ENCODE measurements at places on chromosomes 7 and 10.
A peak's percentile ranks its signal among the peaks of the same experiment; 100 is the strongest.

- no peak for DNase-seq
Measured at GRCh38 chr7:21408481-21408820, 19.4 kb upstream of the SP4 start.

DNA sequence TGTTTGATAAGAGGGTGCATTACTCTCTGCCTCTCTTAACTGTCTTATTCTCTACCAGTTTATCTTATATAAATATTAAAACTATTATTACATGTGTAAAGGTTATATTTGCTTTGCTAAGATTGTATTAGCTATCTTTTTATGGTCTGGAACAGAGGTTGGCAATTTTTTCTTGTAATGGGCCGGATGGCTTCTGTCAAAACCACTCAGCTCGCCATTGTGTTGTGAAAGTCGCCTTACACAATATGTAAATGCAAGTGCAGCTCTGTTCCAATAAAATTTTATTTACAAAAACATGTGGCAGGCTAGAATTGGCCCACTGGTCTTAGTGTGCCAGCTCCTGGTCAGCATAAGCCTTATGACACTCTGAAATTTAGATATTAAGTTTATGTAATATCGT lies 185.8 kb downstream of the SDK1 start:
- no peak for DNase-seq

DNA sequence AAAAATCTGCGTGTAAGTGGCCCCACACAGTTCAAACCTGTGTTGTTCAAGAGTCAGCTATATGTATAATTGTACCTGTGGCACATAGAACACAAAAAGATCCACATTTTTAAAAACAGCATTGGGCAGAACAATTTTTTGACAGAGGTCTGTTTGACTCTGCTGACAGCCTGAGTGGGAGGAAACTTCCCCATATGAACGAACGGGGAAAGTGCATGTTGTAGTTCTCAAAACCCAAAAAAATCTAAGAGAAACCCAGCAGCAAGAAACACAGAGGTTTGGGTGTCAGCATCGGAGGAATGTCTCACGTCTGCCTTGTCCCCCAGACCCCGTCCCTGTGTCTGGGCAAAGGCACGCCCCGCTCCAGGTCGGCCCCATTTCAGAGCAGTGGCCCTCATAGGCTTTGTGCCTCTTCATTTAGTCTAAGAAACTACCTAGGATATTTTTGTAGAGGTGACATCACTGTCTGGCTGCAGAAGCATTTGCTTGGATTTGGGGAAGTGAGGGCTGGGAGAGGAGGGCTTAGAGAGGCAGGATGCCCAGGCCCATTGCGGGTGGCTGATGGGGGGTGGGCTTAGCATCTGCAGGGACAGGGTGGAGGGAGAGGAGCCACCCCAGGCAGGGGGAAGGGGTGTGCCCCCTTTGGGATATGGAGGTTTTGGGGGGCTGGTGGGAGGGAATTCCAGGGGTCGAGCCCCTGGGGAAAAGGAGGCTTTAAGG lies 11.0 kb downstream of the CUX1 start:
- DNase-seq: no peak

DNA sequence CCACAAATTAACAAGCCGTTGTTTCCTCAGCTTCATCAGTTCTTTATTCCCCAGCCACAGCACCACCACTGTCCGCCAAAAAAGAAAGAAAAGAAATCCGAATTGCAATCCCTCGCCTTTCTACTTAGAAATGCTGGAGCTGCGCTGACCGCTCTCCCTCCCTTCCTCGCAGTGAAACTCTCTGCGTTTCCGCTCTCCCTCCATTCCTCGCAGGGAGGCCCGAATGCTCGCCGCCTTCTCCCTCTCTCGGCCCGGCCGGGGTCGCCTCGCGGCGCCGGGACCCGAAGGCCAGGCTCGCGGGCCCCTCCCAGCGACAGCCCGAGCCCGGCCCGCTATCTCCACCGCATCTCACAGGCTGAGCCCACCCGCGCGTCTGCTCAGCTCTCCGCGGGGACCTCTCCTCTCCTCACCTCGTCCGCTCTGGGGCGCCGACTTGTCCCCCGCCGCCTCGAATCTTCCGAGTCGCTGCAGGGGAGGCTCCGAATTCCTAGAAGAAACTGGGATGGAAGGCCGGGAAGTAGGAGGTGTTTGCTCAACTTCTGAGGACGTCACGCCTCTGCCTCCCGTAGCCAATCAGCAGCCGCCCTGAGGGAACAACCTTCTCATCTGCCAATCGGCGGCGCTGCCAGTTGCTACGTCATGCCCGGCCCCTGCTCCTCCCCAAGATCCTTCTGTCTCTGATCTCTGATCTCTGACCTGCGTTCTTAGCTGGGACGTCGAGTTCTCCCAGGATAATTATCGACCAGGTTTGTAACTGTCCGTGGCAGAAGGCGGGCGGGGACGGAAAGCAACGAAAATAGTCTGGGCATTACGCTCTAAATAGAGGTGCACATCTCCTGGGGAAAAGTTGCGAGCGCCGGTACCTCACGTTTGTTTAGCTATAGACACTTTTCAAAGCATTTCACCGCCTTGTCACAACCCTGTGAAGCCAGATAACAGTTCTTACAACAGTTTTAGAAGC lies at the start of gene AASS:
Gene AASS, minus strand, starts transcription at position 499 of the 961 bp plus-strand sequence. CDS start 10,523 bp downstream, outside the sequence.
- DNase-seq: peak; percentile 98

- no peak for DNase-seq
Measured at GRCh38 chr10:108783897-108784296, 1139.4 kb downstream of the XPNPEP1 start.

GRCh38 chr10:60490013-60490412 lies 100.3 kb upstream of the ANK3 start:
- DNase-seq: no peak

GRCh38 chr7:24981171-24981951 lies 1.4 kb upstream of the OSBPL3 start:
- peak; percentile 75 for DNase-seq

GRCh38 chr10:108104551-108105156 lies 940.1 kb upstream of the SORCS1 start:
- DNase-seq: no peak

- no peak for DNase-seq
Measured at GRCh38 chr10:75070961-75071428, 40.5 kb upstream of the SAMD8 start.

DNA sequence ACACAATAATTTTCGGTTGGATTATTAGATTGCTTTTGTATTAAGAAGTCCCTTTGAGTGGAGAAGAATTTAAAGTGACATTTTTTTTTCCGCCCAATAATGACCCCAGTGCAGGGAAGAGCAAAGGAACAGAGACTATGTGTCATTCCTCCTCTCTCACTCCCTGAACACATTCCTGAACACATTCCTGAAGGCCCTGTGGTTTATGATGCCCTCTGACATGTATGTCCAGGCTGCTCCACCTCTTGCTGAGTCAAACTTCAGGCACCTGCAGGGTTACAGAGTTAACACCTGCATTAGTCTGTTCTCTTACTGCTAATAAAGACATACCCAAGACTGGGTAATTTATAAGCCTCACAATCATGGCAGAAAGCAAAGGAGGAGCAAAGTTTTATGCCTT lies 704.0 kb upstream of the LRRN3 start:
- no peak for DNase-seq

- no peak for DNase-seq
Measured at GRCh38 chr7:11177793-11178192, 204.1 kb downstream of the PHF14 start.

GRCh38 chr7:25012254-25012653 lies 32.3 kb upstream of the OSBPL3 start:
- no peak for DNase-seq

- no peak for DNase-seq
Measured at GRCh38 chr10:77620731-77621130, 16.9 kb downstream of the KCNMA1 start.

DNA sequence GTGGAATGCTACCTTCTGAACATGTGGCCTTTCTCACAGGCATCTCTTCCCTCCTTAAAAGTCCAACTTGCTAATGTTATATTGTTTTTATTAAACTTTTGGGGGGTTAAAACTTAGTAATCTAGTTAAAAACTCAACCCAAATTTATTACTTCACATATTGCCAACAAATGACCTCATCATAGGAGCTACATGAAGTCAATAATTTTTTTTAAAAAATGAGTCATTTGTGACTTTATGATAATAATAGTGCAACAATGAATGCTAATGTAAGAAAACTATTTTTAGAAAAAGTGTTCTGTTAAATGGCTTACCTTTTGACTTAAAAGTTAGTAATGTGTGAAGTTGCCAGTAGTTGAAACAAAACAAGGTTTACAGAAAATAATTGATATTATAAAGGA lies 325.9 kb upstream of the FZD1 start:
- no peak for DNase-seq

GRCh38 chr10:90856964-90857634 lies 740 bp downstream of the HTR7 start:
- DNase-seq: no peak

GRCh38 chr10:25938405-25938804 lies 4.4 kb downstream of the MYO3A start:
- no peak for DNase-seq

DNA sequence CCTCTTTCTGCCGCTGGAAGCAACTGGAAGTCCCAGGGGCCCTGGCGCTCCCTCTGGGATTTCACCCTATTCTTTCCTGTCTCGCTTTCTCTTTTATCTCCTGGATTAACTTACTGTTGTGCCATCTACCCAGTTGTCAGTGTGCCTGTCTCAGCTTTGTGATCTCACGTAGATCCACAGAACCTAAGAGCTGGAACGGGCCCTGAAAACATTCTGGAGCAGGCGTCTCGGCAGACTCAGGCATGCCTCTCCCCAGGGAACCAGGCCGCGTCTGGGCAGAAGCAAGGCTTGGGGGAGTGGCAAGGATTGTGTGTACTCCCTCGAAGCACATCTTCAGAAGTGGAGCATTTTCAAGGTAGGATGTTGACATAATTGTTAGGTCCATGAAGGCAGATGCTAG lies 87.2 kb downstream of the KCNMA1 start:
- DNase-seq: no peak

DNA sequence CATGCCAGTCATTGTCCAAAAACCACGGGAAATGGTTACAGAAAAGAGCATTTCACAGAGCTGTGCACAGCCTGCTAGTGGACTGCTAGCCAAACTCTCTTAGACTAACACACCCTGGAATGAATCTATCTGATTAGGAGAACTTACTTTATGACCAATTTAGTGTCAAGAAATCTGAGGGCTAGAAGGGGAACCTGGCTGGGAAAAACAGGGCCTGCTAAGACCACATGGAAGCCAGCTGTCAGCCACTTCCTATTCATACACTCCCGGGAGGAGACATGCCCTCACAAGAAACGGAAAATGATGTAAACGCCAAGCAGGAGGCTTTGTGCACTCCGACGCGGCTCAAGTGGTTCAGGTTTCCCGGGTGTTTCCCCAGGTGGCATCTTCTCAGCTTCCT lies 54.8 kb downstream of the MPP7 start:
- DNase-seq: peak; percentile 56

- no peak for DNase-seq
Measured at GRCh38 chr10:34781711-34782110, 33.4 kb downstream of the PARD3 start.

- DNase-seq: no peak
Measured at GRCh38 chr10:109971634-109972033, 36.1 kb upstream of the ADD3 start.

DNA sequence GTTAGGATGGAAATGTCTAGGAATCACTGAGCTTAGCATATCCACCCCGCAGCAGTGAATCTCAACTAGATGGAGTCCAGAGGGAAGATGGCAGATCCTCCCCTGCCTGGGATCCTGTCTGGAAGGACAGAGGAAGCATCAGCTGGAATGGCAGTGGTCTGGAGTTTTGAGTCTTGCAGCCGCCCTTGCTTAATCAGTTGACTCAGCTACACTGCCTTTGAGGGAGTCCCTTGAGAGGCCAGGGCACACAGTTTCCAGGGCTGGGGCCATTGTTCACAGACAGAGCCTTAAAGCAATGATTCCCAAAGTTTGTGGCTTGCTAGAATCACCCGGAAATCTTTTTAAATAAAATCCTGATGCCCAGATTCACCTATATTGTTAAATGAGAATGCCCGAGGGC lies 128.1 kb downstream of the NT5C2 start:
- no peak for DNase-seq

- peak; percentile 41 for DNase-seq
Measured at GRCh38 chr10:71080381-71081228, 131.8 kb upstream of the UNC5B start.

GRCh38 chr7:66769833-66770512 lies 29.4 kb downstream of the RABGEF1 start:
- DNase-seq: no peak

DNA sequence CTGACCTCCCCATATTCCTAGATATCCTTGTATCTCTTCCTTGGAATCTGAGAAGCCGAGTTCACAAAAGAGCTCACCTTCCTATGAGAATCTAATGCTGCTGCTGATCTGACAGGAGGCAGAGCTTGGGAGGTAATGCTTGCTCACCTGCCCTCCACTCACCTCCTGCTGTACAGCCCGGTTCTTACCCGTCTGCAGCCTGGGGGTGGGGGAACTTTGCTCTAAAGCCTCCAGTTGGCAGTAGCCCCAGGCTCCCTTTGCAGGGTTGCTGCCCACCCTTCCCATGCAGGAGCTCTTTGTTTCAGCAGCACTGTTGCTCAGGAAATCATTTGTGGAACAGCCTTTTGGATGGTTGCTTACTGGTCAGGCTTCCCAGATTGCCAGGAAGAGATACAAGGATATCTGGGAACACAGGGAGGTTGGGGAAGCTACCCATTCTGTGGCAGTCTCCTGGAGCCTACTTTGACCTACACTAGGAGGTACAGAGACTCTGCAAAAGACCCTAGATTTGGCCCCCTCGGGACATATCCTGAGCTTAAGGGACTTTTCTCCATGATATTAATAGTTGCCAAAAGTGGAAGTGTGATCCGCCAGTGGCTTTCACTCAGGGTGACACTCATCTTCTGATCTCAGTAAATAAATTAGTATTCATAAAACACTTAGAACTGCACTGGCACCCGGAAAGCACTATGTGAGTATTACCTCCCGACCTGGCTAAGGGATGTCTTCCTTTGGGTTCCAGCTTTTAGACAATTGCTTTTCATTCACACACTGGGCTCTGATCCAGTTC lies 363.7 kb upstream of the PODXL start:
- DNase-seq: no peak

- DNase-seq: no peak
Measured at GRCh38 chr10:130438861-130439260, 302.7 kb downstream of the GLRX3 start.

GRCh38 chr10:5589661-5590511 lies 65.1 kb downstream of the CALML3 start:
- no peak for DNase-seq

DNA sequence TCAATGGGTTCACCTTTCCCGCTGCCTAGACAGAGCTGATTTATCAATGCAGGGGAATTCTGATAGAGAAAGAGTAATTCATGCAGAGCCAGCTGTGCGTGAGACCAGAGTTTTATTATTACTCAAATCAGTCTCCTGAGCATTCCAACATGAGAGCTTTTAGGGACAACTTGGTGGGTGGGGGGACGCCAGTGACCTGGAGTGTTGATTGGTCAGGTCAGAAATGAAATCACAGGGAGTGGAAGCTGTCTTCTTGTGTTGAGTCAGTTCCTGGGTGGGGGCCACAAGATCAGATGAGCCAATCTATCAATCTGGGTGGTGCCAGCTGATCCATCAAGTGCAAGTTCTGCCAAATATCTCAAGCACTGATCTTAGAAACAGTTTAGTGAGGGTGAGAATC lies 99.0 kb upstream of the CAV2 start:
- DNase-seq: no peak

GRCh38 chr10:101835362-101835761 lies 8.2 kb downstream of the KCNIP2 start:
- DNase-seq: peak; percentile 17

Data from right forelimb (tissue), 1 donor.